ENCODE measurements at places on chromosomes 5 and 9.

- DNase-seq: no peak
Measured at GRCh38 chr9:107221321-107221720, 61.8 kb upstream of the RAD23B start.

- no peak for DNase-seq
Measured at GRCh38 chr9:115671236-115671962, 482.2 kb upstream of the PAPPA start.

DNA sequence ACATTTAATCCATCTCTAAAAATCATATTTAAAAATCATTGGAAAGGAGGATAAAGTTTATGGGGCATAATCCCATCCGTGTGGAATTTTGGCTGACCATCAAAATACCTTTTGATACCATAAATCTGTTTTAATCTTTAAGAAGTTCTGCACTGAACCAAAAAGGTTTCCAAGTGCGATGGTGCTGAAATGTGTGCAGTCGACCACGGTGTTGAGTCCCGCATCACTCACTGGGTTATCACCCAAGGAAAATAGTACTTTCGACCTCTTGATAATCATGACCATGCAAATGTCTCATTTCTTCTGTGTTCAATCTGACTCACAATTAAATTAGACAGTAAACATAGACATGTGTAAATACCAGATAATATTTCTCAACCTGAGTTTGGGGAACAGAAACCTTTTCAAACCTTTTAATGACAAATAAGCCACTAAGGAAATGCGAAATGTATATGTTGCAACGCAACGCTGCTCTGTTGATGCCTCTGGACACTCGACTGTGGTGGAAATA lies 62.0 kb upstream of the CDH6 start:
- DNase-seq: no peak

GRCh38 chr5:73431204-73431851 lies 17.2 kb downstream of the FOXD1 start:
- no peak for DNase-seq

DNA sequence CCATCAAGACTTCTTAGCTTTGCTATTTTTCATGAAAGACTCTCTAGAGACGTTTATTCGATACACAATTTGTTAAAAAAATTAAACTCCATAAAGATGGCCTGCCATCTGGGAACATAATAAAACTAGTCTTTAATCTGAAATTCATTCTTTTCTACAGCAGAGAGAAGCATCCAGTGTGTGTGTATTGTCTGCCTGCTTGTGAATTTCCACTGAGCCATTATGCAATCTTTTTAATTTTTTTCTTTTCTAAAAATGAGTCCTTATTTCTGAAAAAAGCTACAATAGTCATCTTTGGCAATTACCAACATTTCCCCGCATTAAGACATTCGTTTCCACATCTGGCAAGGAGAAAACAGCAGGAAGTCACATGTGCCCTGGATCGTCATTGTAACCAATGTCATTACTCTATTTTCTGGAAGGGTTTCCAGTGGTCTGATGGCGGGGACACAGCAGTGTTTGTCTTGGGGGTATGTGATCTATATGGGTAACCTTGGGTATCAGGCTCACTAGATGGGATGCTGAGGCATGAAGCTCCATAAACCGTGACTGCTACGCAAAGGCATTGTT lies 263.1 kb downstream of the MSX2 start:
- DNase-seq: no peak

- DNase-seq: no peak
Measured at GRCh38 chr9:135796784-135797485, 95.0 kb downstream of the KCNT1 start.

DNA sequence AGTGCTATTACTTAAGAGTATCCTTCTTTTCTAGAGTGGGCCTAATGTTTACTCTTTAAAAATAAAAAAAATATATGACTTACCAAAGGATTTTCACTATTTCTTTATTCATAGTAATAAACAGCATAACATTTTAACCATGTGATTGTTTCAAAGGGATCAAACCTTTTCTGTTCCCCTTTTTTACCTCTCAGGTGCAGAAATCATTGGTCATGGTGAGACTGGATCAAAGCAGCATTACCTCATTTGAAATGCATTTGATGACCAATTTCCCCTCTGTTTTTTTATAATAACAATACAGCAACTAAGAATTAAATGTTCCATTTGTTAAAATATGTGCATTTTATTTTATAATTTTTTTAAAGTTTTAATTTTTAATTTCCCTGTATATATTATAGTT lies 598.0 kb upstream of the RGMB start:
- DNase-seq: no peak

GRCh38 chr9:99167119-99167518 lies 54.6 kb downstream of the ALG2 start:
- DNase-seq: no peak

GRCh38 chr5:170404398-170404797 lies 15.2 kb upstream of the KCNMB1 start:
- no peak for DNase-seq

DNA sequence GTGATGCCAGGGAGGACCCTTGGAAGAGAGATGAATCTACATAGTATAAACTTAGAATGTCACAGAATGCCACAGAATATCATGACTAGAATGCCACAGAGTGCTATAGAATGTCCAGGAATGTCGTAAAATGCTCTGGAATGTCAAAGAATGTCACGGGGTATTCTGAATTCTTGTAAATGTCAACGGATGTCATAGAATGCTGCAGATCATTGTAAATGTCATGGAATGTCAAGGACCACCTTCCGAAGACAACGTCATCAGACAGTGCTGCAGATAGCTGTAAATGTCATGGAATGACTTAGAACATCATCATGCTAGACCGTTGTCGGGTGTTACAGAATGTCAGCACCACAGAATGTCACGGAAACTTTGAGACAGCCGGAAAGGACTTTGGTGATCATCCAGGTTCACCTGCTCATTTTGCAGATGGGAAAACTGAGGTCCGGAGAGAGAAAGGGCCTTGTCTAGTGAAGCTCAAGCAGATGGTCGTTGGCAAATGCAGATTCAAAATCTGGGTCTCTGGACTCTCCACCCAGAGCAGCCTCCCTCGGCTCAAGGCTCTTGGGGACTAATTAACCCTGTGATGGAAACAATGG lies 117.1 kb downstream of the LHX2 start:
- DNase-seq: no peak

- DNase-seq: no peak
Measured at GRCh38 chr9:17130291-17130690, 4.5 kb upstream of the CNTLN start.

- no peak for DNase-seq
Measured at GRCh38 chr5:159120446-159120845, 20.7 kb upstream of the EBF1 start.

GRCh38 chr5:174571662-174572397 lies 152.6 kb upstream of the MSX2 start:
- DNase-seq: no peak

DNA sequence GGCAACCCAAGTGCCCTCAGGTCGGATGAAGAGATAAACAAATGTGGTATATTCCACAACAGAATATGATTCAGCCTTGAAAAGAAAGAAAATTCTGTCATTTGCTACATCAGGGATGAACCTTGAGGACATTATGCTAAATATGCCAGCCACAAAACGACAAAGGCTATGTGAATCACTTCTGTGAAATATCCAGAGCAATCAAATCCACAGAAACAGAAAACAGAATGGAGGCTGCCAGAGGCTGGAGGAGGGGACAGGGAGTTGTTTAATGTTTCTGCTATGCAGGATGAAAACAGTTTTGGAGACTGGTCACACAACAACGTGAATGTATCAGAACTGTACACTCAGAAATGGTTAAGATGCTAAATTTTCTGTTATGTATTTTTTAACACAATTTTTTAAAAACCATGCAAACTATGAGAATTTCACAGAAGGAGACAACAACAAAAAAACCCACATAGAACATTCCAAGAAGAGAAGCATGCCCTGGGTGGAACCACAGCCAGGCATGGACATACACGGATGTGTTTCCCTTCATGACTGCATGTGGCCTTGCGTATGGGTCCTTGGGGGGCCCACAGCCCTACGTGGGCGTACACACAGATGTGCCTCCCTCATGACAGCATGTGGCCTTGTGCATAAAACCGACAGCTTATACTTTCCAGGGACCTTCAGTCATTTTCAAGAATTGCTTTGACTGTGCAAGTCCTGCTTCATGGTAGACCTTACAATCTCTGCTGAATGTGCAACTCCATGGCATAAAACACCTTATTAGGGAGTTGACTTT lies 146.7 kb downstream of the ROR2 start:
- DNase-seq: no peak

DNA sequence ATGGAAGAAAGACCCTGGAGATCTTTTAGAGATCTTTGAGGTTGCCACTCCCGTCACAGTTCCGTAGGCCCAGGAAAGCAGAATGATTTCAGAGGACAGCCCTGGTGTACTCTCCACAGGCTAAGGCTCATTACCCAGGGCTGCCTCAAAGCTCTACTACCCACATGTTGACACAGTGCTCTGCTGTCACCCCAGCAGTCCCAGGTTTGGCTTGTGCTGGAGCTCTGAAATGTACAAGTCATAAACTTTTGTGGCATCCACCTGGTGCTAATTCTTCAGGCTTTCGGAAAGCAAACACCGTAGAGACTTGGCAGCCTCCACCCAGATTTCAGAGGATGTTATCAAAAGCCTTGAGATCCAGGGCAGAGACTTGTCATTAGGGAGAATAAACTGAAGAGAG lies 136.5 kb downstream of the MTRR start:
- no peak for DNase-seq

GRCh38 chr5:51138164-51138563 lies 245.1 kb upstream of the ISL1 start:
- DNase-seq: no peak

- DNase-seq: no peak
Measured at GRCh38 chr5:52925001-52925400, 64.2 kb upstream of the ITGA2 start.

DNA sequence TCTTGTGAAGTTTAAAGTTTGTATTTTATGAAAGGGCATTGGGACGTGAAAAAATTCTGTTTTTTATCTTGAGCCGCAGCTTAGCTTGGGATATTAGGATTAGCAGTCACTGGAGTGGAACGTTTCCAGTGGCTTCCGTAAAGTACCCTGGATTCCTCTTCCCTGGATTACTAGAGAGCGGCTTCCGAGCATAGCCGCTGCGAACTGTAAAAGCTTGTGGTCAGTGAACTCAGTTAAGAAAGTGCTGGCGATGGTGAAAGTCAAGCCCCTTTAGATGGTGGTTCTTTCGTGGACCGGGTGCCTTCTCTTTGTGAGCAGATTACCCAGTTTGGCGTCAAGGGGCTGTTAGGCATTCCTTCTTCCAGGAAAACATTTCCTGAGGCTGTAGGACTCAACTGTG lies 168.1 kb downstream of the KDM4C start:
- DNase-seq: no peak

DNA sequence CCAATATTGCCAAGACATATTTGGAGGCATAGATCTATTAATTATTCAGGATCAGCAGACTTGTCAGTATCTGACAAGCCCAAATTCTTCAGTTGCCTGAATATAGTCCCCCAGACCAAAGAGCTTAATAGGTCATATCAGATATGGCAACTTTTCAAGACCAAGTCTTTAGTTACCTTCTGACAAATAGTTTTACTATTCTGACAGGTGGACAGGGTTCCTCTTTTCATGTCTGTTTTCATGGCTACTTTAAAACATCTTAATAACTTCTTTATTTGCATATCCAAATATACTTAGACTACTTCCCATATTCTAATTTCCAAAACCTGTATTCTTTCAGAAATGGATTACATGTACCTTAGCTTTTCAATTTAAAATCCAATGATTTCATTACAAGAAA lies 65.4 kb downstream of the AUH start:
- no peak for DNase-seq

DNA sequence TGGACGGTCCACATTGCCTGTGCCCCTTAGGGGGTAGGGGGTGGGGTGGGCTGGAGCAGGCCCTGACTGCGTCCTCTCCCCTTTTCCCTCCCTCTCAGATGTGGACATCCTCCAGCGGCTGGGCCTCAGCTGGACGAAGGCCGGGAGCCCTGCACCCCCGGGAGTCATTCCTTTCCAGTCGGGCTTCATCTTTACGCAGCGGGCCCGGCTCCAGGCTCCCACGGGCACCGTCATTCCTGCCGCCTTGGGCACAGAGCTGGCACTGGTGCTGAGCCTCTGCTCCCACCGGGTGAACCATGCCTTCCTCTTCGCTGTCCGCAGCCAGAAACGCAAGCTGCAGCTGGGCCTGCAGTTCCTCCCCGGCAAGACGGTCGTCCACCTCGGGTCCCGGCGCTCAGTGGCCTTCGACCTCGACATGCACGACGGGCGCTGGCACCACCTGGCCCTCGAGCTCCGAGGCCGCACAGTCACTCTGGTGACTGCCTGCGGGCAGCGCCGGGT lies 12.3 kb downstream of the COL27A1 start:
- DNase-seq: no peak

- DNase-seq: no peak
Measured at GRCh38 chr5:115565233-115565632, 20.7 kb upstream of the FEM1C start.

- no peak for DNase-seq
Measured at GRCh38 chr9:127091526-127091925, 30.9 kb downstream of the ANGPTL2 start.

DNA sequence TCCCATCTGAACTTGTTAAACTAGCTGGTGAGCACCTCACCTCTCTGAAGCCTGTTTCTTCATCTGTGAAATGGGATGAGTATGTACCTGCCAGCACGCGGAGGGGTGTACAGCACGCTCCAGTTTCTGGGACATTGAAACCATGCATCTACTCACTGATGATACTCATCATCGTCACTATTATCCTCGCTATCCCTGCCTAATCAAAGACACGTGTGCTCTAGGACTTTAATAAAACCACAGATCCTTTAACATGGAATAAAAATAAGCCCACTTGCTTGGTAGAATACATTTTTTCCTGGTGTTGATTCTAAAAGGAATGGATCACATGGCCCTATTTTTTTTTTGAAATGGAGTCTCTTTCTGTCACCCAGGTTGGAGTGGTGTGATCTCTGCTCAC lies 37.3 kb upstream of the POMT1 start:
- no peak for DNase-seq

- no peak for DNase-seq
Measured at GRCh38 chr5:31638345-31638744, 586 bp upstream of the PDZD2 start.

DNA sequence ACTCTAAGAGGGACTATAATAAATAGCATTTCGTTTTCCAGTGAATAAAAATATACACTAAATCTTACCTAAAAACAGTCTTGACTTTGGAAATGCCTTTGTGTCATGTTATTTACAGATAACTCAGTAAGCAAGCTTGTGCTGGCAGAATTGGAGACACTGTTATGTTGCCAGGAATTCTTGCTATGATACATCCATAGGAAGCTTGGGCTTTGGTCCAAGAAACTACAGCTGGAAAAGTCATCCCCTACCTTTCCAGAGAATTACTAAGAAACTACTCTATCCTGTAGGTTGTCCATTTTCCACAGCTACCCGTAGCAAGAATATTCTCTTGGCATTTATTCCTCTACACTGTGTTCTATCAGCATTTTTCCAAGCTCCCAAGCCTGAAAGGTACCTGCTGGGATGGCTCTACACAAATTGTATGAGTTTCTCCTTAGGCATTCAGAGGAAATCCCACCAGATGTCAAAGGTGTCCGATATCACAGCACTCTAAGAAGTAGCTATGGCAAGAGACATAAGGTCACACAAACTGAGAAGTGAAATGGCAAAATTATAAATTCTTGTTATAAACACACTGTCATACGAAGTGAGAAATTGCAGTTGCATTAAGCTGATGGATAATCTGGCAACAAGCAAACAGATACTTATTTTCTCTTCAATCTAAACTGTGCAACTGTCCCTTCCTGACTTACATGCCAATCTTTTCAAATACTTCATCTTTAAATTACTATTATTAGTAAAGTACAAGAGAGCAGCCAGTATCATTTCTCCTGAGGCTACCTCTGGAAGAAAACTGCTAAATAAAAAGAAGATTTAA lies 68.5 kb downstream of the MCTP1 start:
- no peak for DNase-seq

- DNase-seq: no peak
Measured at GRCh38 chr5:123511290-123511647, 708 bp upstream of the CSNK1G3 start.
